ENCODE measurements at places on chromosomes 1 and 21. TPM values are rescaled to one million over a fixed set of nuclear protein-coding genes. Genes with fewer than 3 reads are reported as not detected.

IFT25 gene
- total RNA-seq: 28.5 TPM

S100A12 gene
- not detected for total RNA-seq

GUCA2A gene
- total RNA-seq: not detected

OXCT2 gene
- 1.9 TPM for total RNA-seq

CATSPERE gene
- total RNA-seq: 0.16 TPM

UBL4B gene
- not detected for total RNA-seq

FUCA1 gene
- 21.7 TPM for total RNA-seq

ABCG1 gene
- 2.9 TPM for total RNA-seq

KPRP gene
- total RNA-seq: not detected

MATN1 gene
- total RNA-seq: not detected
